ENCODE measurements at places on chromosomes 6 and 20.
A peak's percentile ranks its signal among the peaks of the same experiment; 100 is the strongest.

GRCh38 chr6:158322724-158323560 is 10.7 kb downstream of the TULP4 start:
- DNase-seq, result no peak

DNA sequence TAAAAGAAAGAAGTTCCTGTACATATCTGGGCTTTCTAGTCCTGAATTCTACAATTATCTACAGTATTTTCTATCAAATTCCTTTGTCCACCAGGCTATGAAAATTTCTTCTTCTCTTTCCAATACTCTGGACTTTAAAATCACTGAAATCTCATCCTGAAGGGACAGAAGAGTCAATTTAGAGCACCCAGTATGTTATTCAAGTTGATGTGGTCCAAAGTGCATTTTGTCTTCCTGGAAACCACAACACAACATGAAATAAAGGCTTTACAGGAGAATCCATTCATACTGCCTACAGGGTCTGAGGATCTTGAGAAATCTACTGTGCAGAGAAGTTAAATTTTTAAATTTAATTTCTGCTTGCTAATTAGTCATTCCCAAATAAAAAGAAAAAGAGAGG is 94.9 kb upstream of the ADGRF1 start:
- no peak for DNase-seq

- no peak for DNase-seq
Observed at GRCh38 chr6:44737341-44737740, 349.8 kb downstream of the CDC5L start.

DNA sequence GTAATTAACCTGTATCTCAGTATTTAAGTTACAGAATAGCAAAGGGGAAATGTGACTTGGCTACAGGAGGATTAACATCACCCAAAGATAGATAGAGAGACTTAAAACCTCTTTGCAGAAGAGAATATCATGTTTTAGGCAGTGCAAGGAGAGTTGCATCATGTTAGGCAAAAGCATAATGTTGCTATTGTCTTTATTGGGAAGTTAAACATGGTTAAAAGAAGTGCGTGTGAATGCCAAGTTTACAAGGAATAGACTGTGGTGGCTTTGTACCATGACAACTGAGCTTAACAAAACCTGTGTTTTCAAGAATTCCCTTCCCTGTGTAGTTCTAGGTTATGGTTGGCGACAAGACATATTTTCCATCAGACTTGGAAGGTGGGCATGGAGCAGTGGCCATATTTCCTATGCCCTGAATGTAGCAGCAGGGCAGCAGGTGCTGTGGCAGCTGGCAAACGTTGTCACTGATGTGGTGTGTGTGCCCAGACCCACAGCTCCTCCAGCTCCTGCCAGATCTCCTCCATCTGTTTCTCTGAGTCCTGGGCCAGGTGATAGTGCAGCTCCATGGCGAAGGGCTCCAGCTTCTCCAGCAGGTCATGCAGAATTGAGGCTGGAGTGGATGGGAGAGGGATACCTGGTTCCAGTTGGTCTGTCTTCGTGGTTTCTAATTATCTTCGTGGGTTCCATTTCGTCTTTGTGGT is 163.3 kb downstream of the QRSL1 start:
- DNase-seq, result no peak

DNA sequence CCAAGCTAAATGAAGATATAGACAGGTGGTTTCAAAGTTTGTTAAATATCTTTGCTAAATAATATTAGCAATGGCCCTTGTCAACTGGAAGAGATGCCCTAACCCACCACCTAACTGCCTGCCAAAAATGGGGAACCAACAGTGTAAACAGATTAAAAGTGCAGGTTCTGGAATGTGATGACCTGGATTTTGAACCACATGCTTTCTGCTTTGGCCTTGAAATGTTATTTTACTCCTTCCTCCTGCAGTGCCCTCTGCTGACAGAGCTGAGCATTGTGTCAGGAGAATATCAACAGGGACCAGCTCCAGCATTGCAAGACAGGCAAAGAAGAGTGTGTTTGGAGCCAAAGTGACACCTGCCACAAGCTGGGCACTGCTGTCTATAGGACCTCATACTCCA is 226.6 kb downstream of the MYLK4 start:
- no peak for DNase-seq

- no peak for DNase-seq
Observed at GRCh38 chr20:12715991-12716680, 292.6 kb upstream of the SPTLC3 start.

DNA sequence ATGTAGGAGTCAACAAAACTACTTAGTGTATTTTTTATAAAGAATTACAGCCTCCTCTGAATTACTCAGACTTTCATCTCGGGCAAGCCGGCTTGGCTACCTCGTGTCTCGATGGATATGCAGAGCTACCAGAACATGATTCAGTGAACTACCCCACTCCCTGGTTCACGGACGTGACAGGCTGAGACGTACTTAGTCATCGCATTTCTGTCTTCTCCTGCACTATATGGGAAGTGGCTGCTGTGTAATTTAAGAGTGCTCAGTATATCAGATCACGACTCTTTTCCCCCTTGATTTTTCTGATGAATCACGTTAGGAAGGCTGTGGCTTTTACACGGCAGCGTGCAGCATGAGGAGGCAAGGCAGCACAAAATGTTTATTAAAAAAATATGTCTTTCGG is 302.7 kb upstream of the ZFP64 start:
- DNase-seq, result peak; percentile 36

- no peak for DNase-seq
Observed at GRCh38 chr20:23002276-23002675, 32.8 kb upstream of the SSTR4 start.

GRCh38 chr6:14396392-14396791 is 278.8 kb downstream of the CD83 start:
- no peak for DNase-seq

DNA sequence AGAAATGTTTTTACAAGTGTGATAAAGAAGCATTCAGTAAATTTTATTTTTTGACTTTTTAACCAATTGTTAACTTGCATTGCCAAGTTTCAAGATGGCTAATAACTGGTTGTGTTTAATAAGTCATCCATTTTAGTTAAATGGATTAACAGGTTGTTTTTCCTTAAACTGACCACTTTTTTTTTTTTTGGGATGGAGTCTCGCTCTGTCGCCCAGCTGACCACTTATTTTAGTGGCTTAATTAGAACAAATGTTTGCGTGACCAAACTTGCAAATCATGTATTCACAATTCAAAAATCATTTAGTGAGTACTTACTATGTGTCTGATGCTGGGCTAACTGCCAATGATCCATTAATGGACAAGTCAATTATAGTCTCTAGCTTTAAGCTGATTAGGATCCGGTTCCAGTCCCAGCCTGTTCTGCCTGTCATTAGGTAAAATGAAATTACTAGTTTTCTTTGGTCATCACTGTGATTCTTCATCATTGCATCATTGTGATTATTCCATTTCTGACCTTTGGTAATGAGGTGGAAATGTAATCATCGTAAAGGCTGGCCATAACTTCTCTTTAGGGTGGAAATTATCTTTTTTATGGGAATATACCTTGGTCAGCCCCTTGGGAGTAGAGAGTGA is 729.2 kb upstream of the MARCKS start:
- no peak for DNase-seq

GRCh38 chr20:35680452-35681183 is 15.9 kb upstream of the CPNE1 start:
- no peak for DNase-seq

DNA sequence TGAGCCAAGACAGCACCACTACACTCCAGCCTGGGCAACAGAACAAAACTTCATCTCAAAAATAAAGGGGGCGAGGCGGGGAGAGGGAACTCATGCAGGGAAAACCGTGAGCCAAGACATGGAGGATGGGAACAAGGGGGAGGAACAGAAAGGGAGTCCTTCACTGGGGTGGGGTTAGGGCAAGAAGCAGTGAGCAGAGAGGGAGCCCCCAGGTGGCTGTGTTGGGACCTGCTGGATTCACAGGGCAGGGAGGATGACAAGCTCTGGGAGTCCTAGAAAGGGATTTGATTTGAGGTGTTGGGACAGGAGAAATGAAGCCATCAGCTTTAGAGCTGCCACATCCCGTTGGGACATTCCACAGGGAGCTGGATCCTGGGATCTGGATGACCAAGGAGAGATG is 90.6 kb upstream of the TOP1 start:
- DNase-seq, result no peak

- no peak for DNase-seq
Observed at GRCh38 chr6:131683479-131683878, 17.7 kb downstream of the OR2A4 start.

DNA sequence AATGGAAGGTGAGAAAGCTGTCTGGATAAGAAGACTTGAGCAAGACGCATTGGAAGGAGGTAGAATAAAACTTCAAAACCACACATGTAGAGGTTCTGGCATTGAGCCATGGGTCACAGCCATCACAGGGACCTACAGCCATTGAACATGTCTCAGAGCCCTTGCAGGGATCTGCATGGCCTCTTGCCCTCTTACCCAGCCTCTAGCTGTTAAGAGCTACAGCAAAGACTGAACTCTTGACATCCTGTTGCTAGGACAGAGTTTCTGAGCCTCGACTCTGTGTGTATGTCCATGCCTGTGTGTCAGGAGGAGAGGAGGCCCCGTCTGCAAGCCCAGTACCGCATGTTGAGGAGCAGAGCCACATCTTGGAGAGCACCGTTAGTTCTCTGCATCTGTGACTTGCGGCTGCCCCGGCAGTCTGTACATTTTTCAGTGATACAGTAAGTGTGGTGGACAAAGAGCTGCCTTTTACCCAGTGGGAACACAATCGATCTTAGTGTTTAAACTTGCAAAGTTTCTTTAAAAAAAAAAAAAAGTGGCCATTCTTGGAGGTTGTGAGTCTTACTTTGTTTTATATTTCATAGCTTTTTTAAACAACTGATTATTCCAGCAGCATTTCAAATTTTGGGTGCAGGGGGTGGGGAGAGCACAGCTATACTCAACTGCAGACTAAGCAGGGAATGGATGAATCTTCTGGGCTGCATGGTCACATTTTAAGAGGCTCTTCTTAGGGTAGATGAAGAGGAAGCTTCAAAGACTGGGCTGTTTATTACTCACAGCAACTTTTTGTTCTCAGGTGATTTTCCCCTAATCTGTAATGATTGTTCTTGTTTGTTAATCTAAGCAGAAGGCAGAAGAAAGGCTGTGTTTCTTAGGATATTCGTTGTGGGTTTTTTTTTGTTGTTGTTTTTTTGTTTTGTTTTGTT is 88.5 kb downstream of the TBC1D7 start:
- no peak for DNase-seq

- DNase-seq, result no peak
Observed at GRCh38 chr6:148221196-148221979, 121.2 kb upstream of the SASH1 start.

- no peak for DNase-seq
Observed at GRCh38 chr6:45012687-45013086, 315.4 kb upstream of the RUNX2 start.

GRCh38 chr20:23631981-23632710 is 5.6 kb downstream of the CST3 start:
- DNase-seq, result no peak

DNA sequence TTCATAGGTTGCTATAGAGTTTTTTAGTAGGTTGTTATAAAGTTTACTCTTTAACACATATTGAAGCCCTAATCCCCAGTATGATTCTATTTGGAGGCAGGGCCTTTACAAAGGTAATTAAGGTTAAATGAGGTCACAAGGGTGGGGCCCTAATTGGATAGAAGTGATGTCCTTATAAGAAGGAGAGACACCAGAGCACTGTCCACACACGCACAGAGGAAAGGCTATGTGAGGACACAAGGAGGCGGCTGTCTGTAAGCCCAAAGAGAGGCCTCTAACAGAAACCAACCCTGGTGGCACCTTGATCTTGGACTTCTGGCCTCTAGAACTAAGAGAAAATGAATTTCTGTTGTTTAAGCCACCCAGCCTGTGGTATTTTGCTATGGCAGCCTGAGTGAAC is 98.5 kb downstream of the GJA10 start:
- DNase-seq, result no peak

DNA sequence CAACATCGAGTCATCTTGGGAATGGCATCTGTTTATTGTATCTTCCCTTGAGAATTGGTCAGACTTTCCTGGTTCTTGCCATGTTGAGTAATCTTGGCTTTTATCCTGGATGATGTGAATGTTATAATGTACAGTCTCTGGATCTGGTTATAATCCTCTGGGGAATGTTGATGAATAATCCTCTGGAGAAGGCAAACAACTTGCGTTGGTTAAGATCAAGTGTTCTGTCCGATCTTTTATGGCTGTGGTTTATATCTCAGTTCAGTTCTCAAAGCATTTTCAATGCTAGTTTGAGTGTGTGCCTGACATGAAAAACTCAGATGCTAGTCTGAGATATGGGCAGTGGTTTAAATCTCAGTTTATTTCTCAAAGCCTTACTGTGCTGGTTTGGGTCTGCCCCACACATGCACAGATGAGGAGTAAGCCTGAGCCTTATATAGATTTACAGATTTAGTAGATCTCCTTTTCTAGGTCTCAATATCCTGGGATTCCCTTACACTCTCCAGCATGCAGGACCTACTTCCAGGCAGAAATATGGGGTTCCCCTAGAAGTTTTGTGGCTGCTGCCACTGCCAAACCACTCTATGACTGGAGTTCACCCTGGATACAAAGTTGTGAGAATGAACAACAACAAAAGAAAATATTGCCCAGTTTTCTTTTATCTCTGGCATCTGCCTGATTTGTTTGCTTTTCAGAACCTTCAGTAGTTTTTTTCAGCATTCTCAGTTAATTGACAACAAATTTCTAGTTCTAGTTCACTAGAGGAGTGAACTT is 191.8 kb upstream of the MAN1A1 start:
- no peak for DNase-seq

GRCh38 chr6:111978532-111979149 is 75.3 kb upstream of the CCN6 start:
- no peak for DNase-seq

DNA sequence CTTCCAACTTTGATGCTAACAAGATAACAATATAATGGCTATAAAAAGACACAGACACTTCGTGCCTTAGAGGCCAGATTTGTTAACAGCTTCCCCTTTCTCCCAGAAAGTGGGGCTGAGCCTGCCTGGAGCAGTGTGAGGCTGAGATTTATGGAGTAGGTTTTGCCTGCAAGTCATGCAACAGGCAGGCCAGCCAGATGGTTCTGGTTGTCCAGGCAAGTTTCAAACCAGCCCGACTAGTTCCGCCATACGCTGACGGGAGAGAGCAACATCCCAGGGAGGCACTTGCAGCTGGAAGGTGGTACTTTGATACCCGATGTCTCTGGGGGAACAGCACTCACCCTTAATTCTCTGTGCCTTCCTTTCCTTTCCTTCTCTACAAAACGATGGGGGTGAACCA is 81.3 kb upstream of the NAA20 start:
- no peak for DNase-seq

- DNase-seq, result peak; percentile 70
Observed at GRCh38 chr6:37705239-37706051, 7.8 kb upstream of the MDGA1 start.

Data from activated T-cell treated with anti-CD3 and anti-CD28 coated beads for 4 hours (primary cell).